Activated naive CD4-positive, alpha-beta T cell treated with anti-CD3 and anti-CD28 coated beads for 36 hours (primary cell): ENCODE measurements at places on chromosomes 7 and 10. TPM values are rescaled to one million over a fixed set of nuclear protein-coding genes. Genes with fewer than 3 reads are reported as not detected.

The EBLN1 gene
- total RNA-seq: not detected

The CYP2C8 gene
- not detected for total RNA-seq

DNA sequence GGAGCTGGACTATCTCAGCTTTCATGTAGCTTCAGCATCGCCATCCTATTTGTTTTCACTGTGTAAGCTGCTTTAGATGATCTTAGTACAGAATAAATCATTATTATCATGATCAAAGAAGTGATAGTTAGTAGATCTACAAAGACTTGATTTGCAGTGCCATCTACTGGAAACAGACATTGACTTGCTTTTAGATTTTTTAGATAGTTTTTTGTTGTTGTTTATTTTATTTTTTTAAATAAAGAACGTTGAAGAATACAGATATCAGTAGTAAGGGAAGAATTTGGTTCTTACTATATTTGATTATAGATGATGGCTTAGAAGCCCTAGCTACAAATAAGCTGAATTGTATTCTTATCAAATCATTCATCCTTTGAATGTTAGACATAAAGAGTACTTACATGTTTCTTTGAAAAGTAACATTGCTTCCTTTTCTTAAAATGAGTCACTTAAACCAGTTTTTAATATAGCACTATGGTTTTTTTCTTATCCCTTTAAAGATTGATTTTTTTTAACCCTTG is 6.3 kb upstream of the SFMBT2 start:
- DNase-seq: no peak

The LAMB4 gene
- not detected for total RNA-seq

DNA sequence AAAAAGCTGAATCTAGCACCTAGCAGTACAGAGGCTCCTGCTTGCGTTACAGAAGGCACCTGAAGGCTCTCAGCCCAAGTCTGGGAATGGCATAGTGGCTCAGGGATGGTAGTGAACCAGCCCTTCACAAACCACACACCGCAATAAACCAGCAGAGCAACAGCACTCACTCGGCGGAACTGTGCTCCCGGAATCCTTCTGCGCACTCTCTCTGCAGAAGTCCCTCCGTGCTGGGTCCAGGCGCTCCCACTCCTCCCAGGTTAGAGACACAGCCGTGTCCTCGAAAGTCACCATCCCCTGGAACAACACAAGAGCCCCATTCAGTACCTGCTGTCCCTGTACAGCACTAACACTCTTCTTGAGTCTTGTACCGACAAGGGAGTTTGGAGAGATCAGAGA is 1.5 kb downstream of the ZNF394 start:
- no peak for DNase-seq

GRCh38 chr7:106763717-106764116 is 101.4 kb upstream of the PIK3CG start:
- no peak for DNase-seq

DNA sequence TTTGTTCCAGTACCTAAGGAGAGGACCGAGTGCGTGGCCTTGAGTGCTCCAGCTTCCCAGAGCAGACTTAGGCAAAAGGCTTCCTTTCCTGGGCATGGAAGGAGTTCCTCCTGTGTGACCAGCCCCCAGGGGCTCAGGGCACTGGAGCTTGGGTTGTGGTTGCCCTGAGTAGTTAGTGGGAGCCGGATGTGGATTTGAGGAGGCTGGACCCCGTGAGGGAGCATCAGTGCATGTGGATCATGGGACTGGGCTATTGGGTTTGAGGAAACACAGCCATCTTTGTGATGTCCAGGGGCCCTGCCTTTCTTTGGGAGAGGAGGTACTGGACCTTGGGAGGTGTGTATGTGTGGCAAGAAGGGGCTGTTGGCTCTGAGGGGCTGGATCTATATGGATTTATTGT is 8.4 kb downstream of the LRMDA start:
- DNase-seq: no peak

DNA sequence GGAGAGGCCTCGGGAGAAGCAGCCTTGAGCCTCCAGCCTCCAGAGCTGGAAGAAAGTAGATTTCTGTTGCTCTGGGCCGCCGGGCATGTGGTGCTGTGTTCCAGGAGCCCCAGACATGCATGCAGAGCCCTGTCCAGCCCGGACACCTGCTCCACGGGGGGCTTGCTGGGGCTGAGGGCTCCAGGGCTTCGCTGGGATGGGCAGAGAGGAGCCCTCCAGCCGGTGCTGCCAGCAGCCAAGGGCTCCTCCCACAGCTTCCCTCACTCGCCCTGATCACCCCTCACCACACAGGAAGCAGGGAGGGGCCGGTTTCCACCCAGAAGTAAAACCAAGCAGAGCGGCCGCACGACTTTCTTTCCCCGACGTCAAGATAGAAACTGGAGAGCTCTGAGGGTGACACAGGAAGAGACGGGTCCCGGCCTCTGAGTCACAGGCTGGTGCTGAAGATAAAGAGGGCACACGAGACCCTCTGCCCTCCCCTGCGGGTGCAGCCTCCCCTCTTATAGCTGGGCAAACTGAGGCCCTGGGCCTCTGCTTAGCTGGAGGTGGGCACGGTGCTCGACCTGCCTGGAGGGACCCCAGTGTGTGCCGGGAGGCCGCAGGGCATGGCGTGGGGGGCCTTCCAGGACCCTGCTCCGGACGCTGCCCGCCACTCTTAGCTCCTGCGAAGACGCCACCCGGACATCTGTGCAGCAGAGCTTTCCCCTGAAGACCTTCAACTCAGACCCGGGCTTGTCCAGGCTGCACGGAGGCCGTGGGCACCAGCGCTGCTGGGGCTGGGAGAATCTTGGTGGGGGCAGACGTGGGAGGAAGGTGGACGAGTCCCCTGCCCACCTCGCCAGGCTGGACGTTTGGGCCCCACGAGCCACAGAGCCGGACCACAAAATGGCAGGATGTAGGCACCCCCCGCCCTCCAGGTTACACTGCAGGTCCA is 31.1 kb downstream of the ADAP1 start:
- DNase-seq: peak; percentile 98

DNA sequence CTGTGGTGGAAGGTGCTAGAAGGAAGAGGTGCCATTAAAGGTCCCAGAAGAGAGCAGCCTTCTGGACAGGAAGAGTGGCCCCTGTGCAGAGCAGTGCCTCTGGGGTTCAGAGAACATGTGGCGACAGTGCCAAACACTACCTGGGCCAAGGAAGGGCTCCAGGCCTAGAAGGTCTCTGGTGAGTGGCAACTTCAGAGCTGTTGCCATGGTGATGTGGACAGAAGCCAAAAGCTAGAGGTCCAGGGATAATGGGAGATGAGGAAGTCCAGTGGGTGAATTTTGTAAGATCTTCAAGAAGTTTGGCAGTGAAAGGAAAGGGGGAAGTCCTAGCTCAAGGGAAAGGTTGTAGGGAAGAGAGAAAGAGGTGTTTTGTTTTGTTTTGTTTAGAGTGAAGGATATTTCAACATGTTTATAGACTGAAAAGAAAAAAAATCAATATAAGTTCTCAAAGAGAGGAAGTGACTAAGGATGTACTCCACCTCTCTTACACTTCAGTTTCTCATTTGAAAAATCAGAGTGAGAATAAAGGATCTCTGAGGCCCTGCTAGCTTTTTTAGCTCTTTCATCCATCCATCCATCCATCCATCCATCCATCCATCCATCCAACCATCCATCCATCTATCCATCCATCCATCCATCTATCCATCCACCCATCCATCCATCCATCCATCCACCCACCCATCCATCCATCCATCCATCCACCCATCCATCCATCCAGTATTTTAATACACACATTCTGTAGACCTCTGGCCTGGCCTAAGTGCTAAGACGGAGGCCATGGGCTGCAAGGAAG is 77.1 kb upstream of the DUSP5 start:
- peak; percentile 52 for DNase-seq

The MMD2 gene
- not detected for total RNA-seq

DNA sequence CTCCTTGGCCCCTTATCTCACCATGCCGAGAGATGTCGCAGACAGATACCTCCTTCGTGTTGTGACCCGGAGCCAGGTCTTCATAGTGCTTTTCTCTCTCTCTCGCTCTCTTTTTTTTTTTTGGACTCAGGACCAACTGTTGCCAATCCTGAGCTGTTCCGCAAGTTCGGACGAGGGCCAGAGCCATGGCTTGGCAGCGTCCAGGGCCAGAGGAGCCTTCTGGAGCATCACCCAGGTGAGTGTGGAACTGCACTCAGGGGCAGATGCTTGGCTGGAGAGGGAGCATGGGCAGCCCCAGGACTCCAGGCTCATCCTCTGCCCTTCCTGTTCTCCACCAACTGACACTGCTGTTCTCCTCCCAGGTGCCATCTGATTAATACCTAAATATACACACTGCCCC is 7.8 kb downstream of the ZNF862 start:
- no peak for DNase-seq

- peak; percentile 46 for DNase-seq
Observed at GRCh38 chr7:49852619-49853462, 79.4 kb downstream of the VWC2 start.

The HKDC1 gene
- 1.6 TPM for total RNA-seq

The SLC16A12 gene
- not detected for total RNA-seq

GRCh38 chr10:124999433-125000365 is 57.8 kb downstream of the ZRANB1 start:
- no peak for DNase-seq

DNA sequence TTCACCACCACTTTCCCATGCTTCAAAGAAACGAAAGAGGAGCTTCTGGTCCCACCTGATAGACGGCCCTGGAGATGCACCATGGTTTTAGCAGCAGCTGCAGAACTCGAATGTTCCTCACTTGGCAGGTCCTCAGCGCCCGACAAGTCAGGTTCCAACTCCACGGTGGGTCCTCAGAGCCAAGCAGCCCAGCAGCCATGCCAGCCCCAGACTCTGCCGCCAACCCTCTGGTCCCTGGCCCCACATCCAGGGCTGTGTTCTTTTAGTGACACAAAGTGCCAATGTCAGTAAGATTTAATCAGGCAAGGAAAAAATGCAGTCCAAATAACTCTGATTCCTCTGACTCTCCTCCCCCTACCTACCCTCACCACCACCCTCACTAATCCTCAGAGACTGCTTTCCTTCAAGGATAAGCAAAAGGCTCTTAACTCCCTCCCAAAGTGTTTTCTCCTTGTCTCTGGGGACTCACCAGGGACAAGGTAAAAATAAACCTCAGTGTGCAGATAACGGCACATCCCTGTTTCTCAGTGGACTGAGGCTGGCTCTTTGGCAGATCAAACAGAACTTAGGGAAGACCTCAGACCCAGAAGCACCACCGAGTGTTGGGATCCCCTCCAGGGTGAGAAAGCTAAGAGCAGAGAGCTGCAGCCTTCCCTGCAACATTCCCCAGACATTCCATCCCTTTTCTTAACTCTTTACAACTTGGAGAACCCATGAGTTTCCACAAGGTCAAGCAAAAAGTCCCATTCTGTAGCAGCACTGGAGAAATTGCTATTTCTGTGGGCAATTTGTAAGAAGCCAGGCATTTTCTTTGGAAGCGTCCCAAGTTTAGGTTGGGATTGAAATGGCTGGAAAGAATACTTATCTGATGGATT is 358.9 kb downstream of the FRMD4A start:
- DNase-seq: no peak

GRCh38 chr10:123421461-123421860 is 244.7 kb upstream of the GPR26 start:
- no peak for DNase-seq

DNA sequence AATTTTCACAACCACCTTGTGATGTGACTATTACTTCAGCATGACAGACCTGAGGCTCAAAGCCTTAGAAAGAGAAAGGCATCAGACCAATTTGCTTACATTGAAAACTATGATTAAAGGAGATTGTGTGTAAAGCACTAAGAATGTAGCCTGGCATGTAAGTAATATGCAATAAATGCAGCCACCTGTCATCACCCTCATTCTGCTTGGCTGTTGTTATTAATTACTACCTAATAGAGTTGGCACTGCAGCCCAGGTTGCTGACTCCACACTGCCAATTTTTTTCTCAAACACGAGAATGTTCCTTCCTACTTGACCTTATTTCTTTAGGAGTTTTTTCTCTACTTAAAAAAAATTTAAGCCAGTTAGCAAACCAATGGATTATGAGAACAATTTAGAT is 61.2 kb upstream of the NPVF start:
- no peak for DNase-seq

The AGR2 gene
- total RNA-seq: not detected

The CALHM2 gene
- 8.3 TPM for total RNA-seq

DNA sequence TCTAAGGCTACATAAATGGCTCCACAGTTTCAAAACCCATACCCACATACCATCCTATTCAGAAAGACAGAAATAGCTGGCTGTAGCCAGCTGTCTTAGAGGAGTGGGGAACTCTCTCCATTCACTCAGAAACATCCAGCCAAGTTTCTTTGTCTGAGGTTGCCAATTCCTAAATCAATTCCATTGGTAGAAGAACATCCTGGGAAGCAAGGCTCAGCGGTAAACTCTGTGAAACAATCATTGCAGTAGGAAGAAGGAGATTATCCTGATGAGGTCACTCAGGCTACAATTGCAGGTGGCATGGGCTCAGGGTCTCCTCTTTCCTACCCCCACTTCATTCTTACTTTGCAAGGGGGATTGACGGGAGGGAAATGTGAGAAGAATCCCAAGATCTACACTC is 154.0 kb downstream of the ETV1 start:
- DNase-seq: no peak

GRCh38 chr7:121447911-121448300 is 51.8 kb upstream of the FAM3C start:
- no peak for DNase-seq
